KG1 (cell line): ENCODE measurements at places on chromosomes 3 and 15.

DNA sequence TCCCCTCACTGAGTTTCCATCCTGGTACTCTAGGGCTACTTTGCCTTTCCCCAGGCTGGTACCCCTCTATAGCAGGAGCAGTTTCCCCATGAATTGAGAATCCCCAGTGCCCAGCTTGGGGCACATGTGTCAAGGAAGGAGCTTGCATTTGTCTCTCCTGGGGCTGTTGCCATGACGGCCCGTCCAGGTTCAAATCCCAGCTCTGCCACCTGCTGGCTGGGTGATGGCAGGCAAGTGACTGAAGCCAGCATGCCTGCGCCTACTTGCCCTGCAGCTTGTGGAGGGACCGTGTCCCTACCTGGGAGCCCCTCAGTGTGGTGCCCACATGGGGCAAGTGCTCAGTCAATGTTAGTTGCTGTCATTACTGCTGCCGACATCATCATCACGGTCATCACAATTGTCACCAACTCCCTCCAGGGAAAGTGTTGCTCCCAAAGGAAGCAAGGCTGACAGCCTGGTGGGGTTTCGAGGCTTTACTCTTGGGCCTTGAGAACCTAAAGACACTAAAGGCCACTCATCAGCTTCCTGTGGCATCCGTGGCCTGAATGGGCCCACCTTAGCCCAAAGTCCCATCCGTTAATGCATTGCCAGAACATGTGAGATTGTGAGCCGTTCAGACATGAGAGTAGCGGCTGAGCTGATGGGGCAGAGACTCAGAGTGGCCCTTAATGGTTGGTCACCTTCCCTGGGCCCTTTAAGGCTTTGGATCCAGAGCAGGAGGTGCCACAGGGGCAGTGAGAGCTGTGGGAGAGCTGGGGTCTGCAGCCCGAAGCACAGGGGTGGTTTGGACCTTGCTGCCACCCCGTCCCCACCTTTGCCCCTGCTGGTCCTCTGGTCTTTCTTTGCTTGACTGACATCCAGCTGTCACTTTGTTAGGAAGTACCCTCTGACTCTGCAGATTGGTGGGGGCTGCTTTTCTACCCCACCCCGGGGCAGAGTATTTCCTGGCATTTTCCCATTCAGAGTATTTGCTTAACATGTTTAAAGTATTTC is 144.4 kb downstream of the DNAJB8 start:
- DNase-seq = no peak

DNA sequence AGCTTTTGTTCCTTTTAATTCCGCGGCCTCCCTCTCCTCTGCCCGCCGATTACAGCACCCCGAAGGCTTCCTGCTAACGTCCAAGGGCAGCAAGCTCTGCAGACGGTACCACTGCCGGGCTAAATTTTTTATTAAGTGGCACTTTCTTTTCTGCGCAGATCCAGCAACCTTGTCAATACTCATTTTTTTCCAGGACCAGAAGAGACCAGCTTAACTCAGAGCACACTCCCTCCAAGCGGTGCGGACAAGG is 542 bp upstream of the MEIS2 start:
- DNase-seq = no peak

- no peak for DNase-seq
Measured at GRCh38 chr3:187196573-187197334, 532 bp upstream of the RTP1 start.

DNA sequence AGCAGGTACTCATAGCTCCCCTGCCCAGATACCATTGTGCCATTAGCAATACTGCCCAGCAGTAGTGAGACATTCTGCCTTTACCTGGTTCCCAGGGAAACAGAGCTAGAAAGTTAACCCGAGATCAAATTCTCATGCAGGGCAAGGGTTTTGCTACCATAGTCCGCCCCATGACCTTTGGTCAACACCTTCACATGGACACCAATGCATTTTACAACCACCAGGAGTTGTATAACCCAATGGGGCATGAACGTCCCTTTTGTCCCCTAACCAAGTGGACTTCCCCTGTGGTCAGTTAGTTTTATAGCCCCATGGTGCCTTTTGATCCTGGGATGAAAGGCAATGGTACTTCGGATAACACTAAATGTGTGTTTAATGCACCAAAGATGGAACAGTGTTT is 151.7 kb upstream of the IQSEC1 start:
- DNase-seq = no peak
